ENCODE measurements at places on chromosomes 12 and 14.

DNA sequence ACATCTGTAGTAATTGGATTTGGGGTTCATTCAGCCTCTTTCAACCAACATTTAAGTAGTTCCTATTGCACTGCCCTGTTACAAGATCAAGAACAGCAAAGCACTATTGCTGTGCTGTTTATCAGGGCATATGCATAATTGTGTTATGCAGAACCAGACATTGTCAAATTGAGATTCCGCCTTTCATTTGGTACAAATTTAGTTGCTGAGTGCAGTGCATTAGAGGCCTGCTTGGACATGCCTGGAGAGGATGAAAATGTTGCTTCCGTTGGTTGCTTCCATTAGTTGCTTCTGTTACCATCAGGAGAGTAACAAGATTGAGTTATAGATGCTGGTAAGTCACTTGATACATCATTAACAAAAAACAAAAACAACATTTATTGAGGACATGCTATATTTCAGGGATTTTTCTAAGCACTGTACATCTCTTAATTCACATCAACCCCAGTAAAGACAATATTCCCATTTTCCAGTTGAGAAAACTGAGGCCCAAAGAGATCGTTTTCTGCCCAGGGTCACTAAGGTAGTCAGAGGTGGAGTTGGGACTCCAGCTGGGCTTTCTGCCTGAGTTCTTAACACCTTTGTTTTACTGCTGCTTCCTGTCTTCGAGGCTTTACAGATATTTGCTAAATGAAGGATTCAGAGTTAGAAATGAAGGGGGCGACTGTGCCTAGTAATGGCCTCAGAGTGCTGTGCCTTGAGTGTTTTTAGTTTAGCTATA is 79.3 kb downstream of the PPP2R5C start:
- DNase-seq = no peak

- no peak for DNase-seq
Observed at GRCh38 chr12:3097186-3097804, 20.1 kb downstream of the TSPAN9 start.

DNA sequence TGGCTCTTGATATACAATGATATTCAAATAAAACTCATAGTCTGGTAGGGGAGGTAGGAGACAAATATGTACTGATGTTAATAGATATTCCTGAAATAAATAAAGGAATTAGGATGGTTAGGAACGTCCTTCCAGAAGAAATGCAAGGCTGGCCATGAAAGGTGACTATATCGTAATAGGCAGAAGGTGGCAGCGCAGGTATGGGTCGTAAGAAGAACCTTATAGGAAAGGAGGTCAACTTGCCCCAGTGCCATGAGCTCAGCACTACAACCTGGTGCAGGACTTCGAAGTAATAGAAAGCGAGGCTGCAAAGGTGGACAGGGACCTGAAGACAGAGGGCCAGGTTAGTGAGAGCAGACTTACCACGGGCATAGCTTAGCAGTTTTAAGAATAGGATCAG is 55.3 kb upstream of the FGD4 start:
- no peak for DNase-seq

- no peak for DNase-seq
Observed at GRCh38 chr12:50635364-50635763, 128.5 kb upstream of the ATF1 start.

GRCh38 chr14:78617735-78618134 is 447.6 kb downstream of the NRXN3 start:
- no peak for DNase-seq

DNA sequence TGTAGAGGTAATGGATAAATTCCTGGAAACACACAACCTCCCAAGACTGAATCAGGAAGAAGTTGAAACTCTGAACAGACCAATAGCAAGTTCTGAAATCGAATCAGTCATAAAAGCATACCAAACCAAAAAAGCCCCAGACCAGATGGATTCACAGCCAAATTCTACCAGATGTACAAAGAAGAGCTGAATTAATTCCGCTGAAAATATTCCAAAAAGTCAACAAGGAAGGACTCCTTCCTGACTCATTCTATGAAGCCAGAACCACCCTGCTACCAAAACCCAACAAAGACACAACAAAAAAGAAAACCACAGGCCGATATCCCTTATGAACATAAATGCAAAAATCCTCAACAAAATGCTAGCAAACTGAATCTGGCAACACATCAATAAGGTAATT is 81.5 kb downstream of the SLC38A4 start:
- DNase-seq = no peak

DNA sequence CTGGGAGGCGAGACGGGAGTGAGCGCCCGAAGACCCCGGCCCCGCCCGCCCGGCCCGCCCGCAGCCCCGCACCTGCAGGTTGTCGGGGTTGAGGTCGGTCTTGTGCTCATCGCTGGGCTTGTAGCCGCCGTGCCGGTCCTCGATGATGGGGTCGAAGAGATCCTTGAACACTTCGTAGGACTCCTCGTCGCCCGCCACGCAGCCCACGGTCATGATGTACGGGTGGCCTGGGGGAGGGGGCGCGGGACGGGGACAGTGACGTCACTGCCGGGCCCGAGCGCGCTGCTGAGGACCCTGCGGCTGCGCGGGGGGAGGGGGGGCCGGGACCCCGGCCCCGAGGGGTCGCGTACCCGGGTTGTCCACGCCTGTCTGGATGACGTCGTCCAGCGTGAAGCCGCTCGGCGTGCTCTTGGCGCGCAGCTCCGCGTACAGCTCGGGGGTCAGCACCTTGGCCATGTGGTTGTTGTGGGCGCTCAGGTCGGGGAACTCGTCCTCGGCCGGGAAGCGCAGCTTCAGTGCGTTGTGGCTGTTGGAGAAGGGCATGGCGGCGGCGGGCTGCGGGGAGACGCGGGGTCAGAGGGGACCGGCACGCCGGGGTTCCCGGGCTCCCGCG is 573 bp downstream of the CKB start:
- DNase-seq = no peak

GRCh38 chr14:80714474-80714873 is 227.1 kb downstream of the CEP128 start:
- DNase-seq = peak; percentile 6

GRCh38 chr12:101243074-101243473 is 33.0 kb upstream of the SLC5A8 start:
- no peak for DNase-seq
